HS-27A (cell line): ENCODE measurements at places on chromosomes 16 and 17.

DNA sequence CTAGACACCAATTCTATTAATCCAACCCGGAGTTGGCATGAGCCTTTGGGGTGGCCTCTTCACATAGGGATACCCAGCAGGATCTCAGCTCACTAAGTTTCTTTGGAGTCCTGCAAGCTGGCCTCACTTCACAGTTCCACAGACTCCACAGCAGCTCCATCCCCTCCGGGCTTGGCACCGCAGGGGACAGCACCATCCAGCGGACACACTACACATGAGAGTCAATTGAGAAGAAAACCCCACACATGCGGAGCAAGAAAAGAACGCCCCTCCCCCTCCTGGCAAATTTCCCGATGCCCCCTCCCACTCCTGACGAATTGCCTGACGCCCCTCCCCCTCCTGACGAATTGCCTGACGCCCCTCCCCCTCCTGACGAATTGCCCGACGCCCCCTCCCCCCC is 31.1 kb downstream of the KLHDC4 start:
- no peak for DNase-seq

DNA sequence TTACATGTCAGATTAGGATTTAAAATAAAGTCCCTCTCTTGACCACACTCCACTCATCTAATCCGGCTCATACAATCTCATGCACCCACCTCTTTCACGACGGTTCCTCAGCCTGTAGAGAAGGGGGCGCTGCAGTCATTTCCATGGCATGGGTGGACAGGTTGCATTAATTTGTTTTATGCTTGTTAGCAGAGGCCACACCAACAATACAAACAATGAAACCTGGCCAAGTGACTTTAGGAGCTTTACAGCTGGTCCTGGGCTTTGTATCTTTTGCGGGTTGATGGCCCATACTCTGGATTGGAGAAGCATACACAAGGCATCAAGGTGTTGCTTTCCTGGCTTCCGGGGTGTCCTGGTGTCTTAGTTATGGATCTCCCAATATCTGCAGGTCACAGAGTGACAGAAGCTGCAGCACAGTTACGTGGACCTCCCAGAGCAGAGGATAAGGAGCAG is 9.7 kb upstream of the SNF8 start:
- DNase-seq = no peak

- DNase-seq = no peak
Measured at GRCh38 chr16:72085002-72085401, 8.4 kb downstream of the TXNL4B start.

DNA sequence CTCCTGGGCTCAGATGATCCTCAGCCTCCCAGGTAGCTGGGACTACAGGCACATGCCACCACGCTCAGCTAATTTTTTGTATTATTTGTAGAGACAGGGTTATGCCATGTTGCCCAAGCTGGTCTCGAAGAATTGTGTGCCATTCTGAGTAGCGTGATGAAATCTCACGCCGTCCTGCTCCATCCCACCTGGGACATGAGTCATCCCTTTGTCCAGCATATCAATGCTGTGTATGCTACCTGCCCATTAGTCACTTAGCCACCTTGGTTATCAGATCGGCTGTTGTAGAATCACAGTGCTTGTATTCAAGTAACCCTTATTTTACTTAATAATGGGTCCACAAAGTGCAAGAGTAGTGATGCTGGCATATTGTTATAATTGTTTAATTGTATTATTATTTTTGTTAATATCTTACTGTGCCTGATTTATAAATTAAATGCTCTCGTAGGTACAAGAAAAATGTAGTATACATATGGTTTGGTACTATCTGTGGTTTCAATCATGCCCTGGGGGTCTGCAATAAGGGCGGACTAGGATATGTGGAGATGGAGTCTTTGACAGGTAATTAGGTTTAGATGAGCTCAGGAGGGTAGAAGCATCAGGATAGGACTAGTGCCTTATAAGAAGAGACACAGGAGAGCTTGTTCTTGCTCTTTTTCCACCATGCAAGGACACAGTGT is 26.6 kb upstream of the SLC13A2 start:
- DNase-seq = no peak

- no peak for DNase-seq
Measured at GRCh38 chr17:81727324-81728031, 15.4 kb downstream of the SLC25A10 start.

DNA sequence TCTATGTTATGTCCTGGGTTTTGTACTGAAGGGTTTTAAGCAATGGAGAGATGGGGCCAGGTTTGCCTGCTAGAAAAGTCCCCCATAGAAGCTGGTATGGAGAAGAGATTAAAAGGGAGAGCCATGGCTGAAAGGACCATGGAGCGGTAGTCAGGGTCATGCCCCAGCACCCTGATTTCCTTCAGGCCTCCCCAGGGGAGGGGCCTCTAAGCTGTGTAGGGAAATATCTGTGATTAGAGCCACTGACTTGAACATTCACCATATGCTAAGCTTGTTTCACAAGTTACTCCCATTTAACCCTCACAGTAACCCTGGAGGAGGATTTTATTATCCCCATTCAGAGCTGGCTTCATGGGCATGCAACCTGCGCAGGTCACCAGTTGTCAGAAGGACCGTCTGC is 3.8 kb upstream of the ATP2A3 start:
- DNase-seq = no peak

DNA sequence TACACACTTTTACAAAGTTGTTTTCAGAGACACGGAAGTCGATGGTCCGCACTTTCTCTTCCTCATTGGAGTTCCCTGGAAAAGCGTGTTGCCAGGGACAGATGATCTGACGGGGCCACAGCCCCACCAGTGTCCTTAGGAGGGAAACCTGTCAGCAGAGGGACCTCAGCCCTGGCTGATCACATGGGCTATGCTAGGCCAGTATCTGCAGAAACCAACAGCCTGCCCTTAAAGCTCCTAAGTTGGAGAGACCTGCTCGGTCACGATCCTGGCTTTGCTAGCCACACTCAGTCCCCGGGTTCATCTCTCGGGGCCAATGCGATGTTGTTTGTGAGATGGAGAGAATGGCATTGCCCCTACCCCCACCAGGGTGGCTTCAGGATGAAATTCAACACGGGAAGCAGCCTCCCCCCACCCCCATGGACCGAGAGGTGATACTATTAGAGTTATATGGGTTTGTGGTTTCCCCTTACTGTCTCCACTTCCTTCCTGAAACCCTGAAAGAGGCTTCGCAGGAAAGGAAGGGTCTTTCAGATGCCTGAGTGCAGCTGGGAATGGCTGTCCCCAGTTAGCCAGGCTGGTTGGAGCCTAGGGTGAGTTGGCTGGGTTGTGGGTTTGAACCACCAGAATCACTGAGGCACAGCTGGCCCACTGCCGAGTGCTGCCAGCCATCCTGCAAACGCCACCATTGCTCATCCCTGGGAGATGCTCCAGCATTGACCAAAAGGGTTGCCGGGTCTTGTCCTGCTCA is 16.6 kb downstream of the RMI2 start:
- no peak for DNase-seq

- DNase-seq = no peak
Measured at GRCh38 chr17:42354956-42355843, 33.0 kb downstream of the STAT3 start.

DNA sequence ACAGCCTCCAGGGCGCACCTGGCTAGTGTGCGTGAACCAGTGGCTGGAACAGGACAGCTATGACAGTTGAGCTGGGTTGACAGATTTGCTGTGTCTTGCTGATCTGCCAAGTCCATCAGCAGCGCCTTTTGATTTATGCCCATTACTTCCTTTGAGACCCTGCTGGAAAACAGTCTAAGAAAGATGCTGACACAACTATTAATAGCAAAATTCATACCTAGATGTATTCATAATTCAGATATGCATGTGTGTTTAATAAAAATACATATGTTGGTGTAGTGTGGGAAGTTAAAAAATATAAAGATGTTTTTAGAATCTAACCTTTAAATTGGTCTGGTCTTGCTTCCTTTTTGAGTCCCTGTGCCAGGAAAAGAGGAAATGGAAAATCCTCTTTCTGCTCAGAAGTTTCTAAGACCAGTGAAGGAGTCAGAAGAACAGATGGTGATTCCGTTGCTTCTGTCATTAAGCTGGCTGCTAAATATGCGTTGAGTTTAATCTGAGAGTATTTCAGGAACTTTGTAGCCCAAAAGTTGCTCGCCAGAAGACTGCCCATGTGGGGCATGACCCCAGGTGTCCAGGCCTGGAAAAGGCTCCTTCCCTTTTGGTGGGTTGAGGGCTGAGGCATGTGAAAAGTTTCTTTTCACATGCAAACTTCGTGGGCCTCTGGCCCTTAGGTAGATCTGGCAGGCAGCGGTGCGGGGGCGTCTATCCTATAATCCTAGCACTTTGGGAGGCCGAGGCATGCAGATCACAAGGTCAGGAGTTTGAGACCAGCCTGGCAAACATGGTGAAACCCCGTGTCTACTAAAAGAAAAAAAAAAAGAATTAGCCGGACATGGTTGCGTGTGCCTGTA is 40.0 kb upstream of the ENDOV start:
- no peak for DNase-seq

- DNase-seq = no peak
Measured at GRCh38 chr16:674968-675883, at the start of gene RHBDL1. Gene RHBDL1 (plus strand): TSS chr16:675671. CDS start chr16:675791, 120 bp downstream.

DNA sequence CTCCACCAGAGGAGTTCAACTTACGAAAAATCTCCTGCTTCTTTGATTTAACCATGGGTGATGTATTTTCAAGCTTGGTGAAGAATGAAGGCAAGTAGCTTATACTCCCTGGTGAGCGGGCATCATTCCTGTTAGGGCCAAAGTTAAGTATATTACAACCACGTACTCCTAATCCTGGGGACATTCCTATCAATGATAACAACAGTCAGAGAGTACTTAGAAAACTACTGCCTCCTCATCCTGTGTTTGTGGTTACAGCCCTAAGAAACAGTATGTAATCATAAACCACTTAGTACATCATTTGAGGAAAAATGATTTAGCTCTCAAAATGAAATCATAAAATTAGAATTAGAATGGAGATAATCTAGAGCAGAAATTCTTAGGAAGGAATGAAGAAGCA is 47.3 kb downstream of the TTC19 start:
- no peak for DNase-seq

DNA sequence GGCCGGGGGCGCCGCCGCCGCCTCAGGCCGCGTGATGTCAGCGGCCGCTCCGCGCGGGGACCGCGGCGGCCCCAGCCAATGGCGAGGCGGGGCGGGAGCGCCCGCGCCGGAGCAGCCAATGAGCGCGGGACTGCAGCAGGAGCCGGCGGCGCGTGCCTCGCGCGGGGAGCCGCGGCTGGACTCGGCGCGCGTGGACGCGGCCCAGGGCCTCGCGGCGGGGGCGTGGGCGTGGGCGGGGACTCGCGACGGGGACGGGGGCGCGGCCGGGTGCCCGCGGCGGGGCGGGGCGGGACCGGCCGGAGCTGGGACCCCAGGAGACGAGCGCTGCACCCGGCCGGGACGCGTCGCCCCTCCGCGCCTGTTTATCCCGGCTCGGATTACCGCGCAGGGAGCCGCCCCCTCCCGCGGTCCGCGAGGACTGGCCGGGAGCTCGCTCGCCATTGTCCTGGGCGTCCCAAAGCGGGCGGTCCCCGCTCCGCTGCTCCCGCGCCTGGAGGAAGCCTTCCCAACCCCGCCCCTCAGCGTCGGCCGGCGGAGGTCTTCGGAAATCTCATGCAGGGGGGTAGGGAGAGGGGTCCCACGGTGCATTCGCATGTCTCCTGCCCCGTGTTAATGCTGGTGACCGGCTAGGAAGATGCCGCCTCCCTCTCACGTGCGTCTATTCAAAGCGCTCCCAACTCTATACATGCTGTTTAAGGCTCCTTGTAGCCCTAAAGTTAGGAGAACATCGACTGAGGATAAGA is at the start of gene RNF157:
RNF157 (minus strand) TSS at position 33 of the 743 bp plus-strand sequence. CDS start 253 bp downstream, outside the sequence.
- DNase-seq = no peak

GRCh38 chr17:19494961-19495806 is 38.5 kb upstream of the SLC47A1 start:
- no peak for DNase-seq

DNA sequence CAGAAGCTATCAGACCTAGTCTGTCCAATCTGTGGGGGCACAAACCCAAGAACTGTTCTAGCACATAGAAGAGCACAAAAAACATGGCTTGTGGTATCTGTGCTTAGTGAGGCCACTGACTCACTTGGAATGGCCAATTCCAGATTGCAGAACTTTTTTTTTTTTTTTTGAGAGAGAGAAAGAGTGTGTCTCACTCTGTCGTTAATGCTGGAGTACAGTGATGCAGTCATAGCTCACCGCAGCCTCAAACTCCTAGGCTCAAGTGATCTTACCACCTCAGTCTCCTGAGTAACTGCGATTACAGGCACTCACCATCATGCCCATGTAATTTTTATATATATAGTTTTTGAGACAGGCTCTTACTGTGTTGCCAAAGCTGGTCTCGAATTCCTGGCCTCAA is 77.2 kb upstream of the CLEC3A start:
- no peak for DNase-seq
